ENCODE measurements at places on chromosomes 5 and 9.

GRCh38 chr9:133934482-133935232, 57.5 kb downstream of the VAV2 start:
- DNase-seq: no peak

DNA sequence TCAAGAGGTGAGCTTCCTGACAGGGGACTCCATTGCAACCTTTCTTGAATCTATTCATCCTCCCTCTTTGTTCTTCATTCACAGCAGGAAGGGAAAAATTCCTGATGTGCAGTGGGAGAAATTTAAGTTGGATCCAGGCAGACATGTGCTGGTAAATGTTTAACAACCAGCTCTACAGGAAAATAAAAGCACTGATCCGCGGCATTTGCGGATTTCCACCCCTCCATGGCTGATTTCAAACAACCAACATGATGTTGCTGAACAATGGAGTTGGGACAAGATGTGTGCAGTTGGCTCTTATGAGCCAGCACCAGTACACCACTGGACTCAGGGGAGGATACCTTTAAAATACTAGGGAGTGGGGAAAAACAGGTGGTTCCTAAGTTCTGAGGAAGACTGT, 47.0 kb downstream of the SPRY4 start:
- no peak for DNase-seq

- DNase-seq: no peak
Measured at GRCh38 chr9:105500108-105500766, 52.4 kb downstream of the FSD1L start.

- no peak for DNase-seq
Measured at GRCh38 chr5:40796487-40796889, 1.7 kb downstream of the PRKAA1 start.

DNA sequence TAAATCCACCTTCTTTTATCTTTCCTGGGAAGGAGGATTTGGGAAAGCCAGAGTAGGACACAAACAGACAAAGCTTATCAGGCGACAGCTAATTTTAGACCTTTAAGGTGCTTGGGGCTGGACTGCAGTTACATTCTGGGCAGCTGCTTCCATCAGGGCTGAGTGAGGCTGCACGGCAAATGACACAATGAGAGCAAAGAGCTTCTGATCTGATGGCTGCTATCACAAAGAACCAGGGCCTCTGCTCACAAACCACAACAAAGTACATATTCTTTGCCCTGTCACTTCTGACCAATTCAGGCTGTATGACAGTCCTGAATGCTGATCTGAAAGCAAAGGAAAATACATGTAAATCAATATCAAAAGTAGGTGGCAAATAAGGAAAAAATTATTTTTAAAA, 93.1 kb downstream of the MRPS27 start:
- no peak for DNase-seq

GRCh38 chr5:36073595-36074216, 7.0 kb upstream of the UGT3A2 start:
- DNase-seq: no peak

- no peak for DNase-seq
Measured at GRCh38 chr5:177300236-177300880, 3.2 kb downstream of the RAB24 start.

GRCh38 chr5:136053336-136054141, 24.8 kb downstream of the TGFBI start:
- peak; percentile 48 for DNase-seq

Data from GOT3 (cell line).